Muscle of leg (tissue), 16 donors: ENCODE measurements at places on chromosomes 1 and 21. TPM values are rescaled to one million over a fixed set of nuclear protein-coding genes. Genes with fewer than 3 reads are reported as not detected.

CADM3 gene
- total RNA-seq = 0.44 TPM

SAMD11 gene
- total RNA-seq = 8.1 TPM

NBPF4 gene
- not detected for total RNA-seq

SPRR2B gene
- not detected for total RNA-seq

RAB13 gene
- total RNA-seq = 21.5 TPM

RGS13 gene
- total RNA-seq = 0.89 TPM

LAMC1 gene
- 203 TPM for total RNA-seq

KIF21B gene
- 0.58 TPM for total RNA-seq
